Aorta (tissue), 5 donors: ENCODE measurements at places on chromosomes 7 and 10. TPM values are rescaled to one million over a fixed set of nuclear protein-coding genes. Genes with fewer than 3 reads are reported as not detected.

ARHGEF35 gene
- 9.8 TPM for total RNA-seq

ZNF485 gene
- total RNA-seq: 2.1 TPM

WNT8B gene
- total RNA-seq: not detected

BICC1 gene
- 17.3 TPM for total RNA-seq

PCDH15 gene
- total RNA-seq: 0.09 TPM

CDC14C gene
- not detected for total RNA-seq

AFAP1L2 gene
- total RNA-seq: 16.3 TPM

PDLIM1 gene
- total RNA-seq: 243 TPM

DNA sequence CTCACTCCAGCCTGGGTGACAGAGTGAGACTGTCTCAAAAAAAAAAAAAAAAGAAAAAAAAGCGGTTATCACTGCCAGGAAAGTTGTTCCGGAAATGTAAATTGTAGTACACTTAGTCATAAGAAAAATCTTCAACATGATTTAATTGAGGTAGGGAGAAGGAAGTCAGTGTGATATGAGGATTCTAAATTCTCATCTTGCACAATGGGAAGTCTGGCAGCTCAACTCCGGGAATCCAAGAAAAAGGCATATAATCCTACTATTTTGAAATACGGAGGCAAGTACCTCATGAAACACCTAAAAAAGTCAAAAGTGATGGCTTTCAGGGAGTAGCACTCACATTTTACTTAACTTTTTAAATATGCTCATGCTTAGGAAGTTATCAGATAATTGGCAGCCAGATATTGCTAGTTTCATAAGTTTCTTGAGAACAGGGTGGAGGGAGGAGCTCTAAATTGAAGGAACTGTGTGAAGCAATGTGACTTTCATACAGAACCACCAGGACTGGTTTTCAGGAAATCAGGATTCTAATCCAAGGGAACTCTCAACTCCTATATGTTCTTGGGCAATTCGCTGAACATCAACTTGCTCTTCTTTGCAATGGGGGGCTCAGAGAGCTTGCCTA is 2.7 kb upstream of the C7orf25 start:
- no peak for DNase-seq

- no peak for DNase-seq
These were observed 55.7 kb downstream of the ST7 start for GRCh38 chr7:117008886-117009531.

DNA sequence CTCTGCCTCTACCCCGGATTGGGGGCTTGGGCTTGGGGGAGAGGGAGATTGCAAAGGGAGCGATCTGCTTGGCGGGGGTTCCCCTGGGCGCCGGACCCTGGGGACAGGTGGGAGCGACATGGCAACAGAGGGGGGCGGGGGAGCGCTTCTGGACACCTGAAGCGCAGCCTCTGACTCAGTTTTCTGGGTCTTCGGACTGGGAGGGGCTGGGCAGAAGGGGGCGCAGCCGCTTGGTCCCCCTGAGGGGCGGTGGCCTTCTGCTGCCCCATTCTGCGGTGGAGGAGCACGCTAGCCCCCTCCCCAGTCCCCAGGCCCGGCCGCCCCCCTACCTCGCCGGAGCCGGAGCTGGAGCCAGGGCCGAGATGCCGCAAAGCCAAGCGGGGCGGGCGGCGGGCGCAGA is 380 bp downstream of the NAT16 start:
- no peak for DNase-seq

- DNase-seq: no peak
These were observed 40.3 kb upstream of the LRRC17 start for GRCh38 chr7:102872460-102872859.

- peak; percentile 59 for DNase-seq
These were observed 14.8 kb downstream of the CUX1 start for GRCh38 chr7:101832205-101832631.

DNA sequence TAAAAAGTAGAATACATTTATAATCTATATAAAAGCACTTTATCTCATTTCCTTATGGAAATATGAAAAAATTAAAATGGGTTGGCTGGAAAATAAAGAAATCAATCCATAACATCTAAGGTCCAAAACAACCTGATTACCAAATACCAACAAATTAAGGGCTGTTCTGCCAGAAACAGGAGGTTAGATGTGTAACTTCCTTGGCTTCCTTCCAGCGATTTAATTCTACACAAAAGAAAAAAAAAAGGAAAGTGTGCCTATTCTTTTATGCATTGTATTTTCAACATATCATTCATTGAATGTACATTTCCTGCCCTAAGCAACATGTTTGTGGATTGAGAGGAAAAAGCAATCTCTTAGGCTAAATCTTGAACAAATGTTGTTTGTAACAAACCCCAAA is 36.2 kb upstream of the USP6NL start:
- DNase-seq: no peak

GRCh38 chr10:88249450-88249849 is 333.7 kb downstream of the RNLS start:
- no peak for DNase-seq

DNA sequence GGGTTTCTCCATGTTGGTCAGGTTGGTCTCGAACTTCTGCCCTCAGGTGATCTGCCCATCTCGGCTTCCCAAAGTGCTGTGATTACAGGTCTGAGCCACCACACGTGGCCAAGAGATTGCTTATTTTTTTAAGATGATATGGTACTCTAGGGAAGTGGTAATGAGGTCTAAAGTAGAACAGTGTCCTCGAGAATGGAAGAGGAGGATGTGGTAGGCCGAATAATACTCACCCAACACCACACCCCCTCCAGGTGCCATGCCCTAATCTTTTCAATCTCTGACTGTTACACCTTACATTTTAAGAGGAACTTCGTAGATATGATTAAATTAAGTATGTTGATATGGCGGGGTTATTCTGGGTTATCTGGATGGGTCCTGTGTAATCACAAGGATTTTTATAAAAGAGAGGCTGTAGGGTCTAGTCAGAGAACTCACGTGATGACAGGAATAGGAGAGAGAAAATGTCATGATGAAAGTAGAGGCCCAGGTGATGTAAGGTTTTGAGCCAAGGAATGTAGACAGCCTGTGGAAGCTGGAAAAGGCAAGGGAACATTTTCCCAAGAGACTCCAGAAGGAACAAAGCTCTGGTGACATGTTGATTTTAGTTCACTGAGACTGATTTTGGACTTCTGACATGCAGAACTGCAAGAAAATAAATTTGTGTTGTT is 29.5 kb downstream of the CDK13 start:
- DNase-seq: no peak

- no peak for DNase-seq
These were observed 240.4 kb upstream of the CELF2 start for GRCh38 chr10:10777279-10777678.

- no peak for DNase-seq
These were observed 980.8 kb upstream of the LRRTM3 start for GRCh38 chr10:65945061-65945460.

DNA sequence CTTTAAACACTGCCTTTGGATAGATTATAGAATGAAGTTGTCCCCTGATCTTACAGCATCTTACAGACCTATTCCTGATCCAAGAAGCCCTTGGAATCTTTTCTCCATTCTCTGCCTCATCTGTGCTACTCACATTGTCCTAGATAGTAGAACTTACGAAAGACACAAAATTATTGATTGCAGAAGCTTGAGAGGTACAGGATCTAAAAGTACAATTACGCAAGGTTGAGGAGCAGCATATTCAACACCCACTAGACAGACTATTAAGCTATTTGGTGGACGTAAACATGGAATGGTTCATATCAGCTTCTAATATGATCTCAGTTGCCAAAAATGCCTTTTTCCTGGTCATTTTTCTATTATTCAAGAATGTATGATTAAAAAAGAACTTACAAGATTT is 90.5 kb upstream of the SEM1 start:
- DNase-seq: no peak

- no peak for DNase-seq
These were observed 256.9 kb upstream of the TPK1 start for GRCh38 chr7:145092766-145093165.

DNA sequence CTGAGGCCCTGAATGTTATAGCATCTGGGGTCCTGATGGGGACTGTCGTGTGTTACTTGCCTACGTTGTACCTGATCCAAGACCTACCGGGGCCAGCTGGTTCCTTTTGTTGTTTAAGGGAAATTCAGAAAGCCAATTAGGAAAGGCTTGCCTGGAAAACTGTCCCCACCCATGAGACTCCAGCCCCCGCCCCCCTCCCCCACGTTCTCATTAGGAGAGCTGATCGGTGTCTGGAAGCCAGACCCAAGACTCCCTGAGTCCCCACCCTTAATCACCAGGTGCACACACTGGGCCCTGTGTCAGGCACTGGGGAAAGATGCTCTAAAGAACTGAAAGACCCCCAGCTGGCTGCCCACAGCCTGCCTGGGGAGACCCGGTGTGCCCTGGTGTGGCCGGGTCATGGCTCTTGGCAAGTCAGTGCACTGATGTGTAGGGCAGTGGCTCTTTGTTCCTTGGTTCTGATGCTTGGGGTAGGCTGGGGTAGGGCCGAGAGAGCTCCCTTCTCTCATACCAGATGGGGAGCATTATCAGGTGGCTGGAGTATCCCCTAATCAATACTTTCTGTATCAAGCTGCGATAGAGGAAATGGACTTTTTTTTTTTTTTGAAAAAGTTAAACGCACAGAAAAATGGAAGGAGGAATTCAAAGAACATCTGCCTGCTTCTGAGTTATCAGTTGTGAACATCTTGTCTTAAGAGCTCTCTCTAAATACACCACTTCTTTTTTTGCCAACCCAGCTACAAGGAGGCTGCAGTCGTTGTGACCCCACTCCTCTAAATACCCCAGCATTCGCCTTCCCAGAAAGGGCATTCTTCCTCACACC is 16.9 kb downstream of the TSPAN15 start:
- no peak for DNase-seq

GRCh38 chr10:50508315-50509051 is 115.3 kb downstream of the SGMS1 start:
- no peak for DNase-seq

GRCh38 chr10:75395066-75395931 is 6.3 kb downstream of the ZNF503 start:
- peak; percentile 88 for DNase-seq

GRCh38 chr10:70374775-70375614 is 7.4 kb downstream of the LRRC20 start:
- no peak for DNase-seq

DNA sequence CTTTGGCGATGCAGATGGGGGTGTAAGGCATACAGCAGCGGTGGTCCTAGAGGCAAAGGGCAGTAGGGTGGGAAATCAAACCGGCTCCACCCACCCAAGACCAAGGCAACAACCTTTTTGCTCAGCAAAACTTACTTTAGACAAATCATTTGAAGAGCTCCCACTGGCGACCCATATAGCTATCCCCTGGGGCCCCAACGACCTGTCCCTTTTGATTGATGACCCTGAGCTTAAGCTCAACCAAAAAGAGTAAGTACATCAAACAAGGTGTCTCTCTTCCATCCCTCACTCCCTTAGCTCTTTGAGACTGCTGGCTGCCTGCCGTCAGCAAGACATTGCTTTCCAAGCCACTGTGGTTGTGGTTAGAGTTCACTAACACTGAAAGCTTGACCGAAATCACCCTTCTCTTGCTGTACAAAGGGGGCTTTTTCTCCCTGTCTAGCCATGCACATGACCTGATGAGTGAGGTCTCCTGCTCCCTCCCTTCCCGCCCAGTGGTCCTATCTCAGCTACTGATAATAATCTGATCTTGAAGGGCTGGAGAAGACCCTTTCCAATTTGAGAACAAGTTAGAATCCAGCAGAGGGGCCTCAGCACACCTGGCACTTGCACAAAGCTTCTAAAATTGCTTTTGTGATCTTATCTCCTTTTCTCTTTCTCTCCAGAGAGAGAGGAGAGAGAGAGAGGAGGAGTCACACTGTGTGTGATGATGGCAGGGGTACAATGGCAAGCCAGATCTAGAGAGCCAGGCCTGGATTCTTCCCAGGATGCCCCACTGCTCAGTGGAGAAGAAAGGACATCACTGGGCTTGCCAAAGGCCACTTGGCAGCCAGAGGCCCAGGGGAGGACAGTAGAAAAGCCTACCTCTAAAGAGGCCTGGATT is 42.2 kb downstream of the XPNPEP1 start:
- no peak for DNase-seq

GRCh38 chr10:113692271-113692670 is 12.6 kb downstream of the CASP7 start:
- DNase-seq: no peak

DNA sequence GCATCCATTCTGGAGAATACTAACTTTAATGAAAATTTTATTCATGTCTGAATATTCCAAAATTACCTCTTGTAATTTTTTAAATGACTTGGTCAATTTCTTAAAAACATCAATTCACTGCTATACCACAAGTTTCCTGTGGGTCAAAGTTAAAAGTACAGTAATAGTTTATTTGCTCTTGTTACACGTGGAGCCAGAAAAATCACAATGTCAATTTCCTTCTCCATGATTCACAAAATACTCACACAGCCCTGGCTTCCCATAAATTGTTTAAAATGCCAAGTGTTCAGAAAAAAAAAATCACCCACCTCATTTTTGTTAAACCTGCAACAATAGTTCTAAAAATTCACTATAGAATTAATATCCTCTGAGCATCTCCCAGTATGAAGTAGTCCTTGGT is 139.5 kb upstream of the GRM3 start:
- DNase-seq: no peak

DNA sequence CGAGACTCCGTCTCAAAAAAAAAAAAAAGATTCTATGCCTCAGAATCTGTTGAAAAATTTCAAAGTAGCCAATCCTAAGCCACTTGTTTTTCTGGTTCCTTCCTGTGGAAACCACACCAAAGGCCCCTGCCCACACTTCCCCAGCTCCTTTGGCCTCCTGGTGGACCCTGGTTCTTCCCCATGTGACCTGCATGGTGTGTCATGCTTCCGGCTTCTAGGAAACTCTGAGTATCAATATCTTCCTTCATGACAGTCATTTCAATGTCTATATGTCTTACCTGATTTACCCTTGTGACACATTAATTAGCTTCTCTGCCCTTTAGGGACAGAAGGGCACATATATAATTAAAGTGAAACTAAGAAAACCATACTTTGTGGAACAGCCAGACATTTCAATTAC is 80.4 kb upstream of the GRB10 start:
- no peak for DNase-seq
